ENCODE measurements at places on chromosomes 3 and 15. TPM values are rescaled to one million over a fixed set of nuclear protein-coding genes. Genes with fewer than 3 reads are reported as not detected.

GRCh38 chr15:101599091-101599490 is 53.1 kb downstream of the TM2D3 start:
- DNase-seq: no peak

Gene ALDH1L1
- total RNA-seq: not detected

DNA sequence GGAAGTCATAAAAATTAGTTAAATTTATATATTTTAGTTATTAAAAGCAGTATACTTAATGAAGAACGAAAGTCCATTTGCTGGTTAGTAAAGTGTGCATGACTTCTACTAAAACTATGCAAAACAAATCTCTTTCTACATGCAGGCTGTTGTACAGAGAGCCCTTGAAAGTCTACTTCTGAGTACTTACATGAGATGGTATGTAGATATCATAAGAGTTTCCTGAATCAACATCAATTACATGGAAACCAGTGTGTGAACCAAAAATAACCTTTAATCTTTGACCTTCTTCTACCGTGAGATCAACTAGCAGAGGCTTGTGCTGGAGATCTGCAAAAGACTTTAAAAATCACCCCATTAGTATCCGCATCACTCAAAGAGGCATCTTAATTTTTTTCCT is 42.1 kb upstream of the SLC2A2 start:
- DNase-seq: no peak

GRCh38 chr3:123618076-123618708 is 33.3 kb upstream of the HACD2 start:
- no peak for DNase-seq

DNA sequence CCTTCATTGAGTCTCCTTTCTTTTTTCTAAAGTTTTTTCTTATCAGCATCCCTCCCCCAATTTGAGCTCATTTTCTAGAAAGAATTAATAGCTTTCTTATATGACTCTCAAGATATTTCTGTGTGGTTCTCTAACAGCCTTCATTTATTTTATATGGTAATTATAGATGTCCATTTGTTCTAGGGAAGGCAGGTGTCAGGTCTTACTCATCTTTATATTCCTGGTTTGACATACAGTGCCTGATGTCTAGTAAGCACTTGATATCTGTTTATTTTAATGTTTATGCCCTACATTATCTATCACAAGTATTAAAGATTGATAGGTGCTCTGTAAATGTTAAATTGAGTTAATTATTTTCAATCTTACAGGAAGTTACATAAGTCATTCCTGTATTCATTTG is 426.7 kb upstream of the TPRG1 start:
- DNase-seq: no peak

GRCh38 chr3:151900884-151901643 is 27.6 kb downstream of the SUCNR1 start:
- DNase-seq: no peak

DNA sequence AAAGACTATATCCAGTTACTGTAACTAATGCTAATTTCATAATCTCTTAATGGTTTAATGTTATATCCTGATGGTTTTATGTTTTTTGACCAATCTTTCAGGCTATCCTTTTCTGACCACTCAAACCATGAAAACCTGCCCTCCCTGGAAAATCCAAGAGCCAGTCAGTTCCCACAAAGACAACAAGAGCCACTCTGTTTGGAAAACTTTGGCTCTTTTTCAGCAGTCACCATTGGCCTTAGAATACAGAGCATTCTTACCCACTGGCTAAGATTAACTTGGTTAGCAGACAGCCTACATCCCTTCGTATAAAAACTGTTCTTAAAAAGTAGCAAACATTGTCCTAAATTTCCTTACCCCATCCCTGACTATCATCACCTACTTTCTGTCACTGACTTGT is 32.9 kb downstream of the ALCAM start:
- DNase-seq: no peak

- no peak for DNase-seq
These were observed 482.6 kb downstream of the PLOD2 start for GRCh38 chr3:145678401-145678800.

Gene FBLN2
- 1.6 TPM for total RNA-seq

Gene ST8SIA2
- not detected for total RNA-seq

DNA sequence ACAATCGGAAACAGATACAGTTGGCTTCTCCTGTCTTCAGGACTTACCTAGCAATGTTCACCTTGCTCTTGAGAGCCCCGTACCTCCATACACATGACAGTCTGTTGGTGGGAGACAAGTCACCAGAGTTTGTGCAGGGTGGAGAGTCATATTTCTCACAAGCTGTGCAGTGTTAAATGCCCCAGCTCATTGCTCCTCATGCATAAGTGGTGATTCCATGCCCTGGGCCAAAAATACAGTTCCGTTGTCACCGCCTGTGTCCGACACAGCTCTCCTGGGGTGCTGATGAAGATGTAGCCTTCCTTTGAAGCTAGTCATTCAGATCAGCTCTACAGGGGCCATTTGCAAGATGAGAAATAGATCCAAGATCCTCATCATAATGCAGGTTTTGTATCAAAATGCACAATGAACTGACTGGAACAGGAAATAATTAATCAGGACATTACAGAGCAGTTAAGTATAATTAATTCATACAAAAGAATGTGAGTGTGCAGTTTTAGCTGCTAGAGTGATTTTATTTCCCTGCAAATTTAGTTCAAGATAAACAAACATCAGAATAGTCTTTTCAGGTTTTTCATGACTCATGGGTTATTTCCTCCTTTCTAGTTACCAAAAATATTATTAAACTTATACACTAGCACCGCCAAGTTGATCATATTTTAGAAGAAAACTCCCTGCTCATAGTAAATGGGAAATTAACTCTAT is 66.5 kb downstream of the CD47 start:
- DNase-seq: no peak

Gene ASB14
- total RNA-seq: not detected

DNA sequence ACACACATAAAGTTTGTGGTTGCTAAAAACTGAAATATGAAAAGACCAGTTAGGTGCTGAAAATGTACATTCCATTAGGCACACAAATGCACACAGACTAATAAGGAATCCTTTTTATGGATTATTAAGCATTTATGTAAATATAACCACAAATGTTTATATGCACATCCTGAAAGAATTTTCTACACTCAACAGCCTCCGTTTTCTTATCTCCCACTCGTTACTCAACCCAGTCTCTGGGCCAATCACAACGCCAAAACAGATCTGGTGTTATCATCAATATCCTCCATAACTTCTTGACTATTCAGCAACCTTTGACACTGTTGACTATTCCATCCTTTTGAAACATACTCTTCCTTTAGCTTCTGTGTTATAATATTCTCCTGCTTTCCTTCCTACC is 136.4 kb downstream of the ATP8B4 start:
- DNase-seq: no peak

- no peak for DNase-seq
These were observed 3.4 kb downstream of the PPM1M start for GRCh38 chr3:52248816-52249547.

DNA sequence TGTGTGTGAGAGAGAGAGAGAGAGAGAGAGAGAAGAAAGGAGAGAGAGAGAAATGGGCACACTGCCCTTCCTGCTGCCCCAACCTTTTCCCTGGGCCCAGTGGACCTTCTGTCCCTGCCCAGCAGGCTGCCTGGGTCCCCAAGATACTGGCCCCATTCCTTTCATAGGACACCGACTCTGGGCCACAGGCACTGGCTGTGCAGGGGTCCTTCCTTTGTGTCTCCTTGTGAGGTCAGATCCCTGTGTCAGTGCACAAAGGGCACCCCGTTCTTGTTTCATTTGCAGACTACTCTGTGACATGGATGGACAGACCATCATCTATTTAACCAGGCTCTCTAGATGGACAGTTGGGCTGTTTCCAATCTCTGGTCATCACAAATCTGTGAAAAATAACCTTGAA is 21.3 kb upstream of the KLF13 start:
- no peak for DNase-seq

- no peak for DNase-seq
These were observed 47.6 kb downstream of the SLMAP start for GRCh38 chr3:57803647-57804081.

Gene ABI3BP
- not detected for total RNA-seq

DNA sequence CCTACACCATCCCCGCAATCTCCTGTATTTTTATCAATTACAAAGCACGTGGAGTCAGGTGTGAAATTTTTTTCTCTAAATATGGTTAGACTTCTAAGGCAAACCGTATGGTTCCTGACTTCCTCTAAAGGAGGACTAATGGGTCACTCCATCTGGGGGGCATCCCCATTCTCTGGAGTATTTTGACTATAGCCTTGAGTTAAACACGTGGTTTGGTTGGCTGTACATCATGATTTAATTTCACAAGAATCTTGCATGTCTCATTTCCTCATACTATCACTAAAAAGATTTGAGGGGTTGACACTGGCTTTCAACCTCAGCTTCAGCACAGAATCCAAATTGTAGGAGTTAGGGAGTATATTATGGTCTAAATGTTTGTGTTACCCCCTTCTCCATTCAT is 25.3 kb upstream of the ZNF770 start:
- DNase-seq: no peak

Gene MYH15
- total RNA-seq: 0.02 TPM

DNA sequence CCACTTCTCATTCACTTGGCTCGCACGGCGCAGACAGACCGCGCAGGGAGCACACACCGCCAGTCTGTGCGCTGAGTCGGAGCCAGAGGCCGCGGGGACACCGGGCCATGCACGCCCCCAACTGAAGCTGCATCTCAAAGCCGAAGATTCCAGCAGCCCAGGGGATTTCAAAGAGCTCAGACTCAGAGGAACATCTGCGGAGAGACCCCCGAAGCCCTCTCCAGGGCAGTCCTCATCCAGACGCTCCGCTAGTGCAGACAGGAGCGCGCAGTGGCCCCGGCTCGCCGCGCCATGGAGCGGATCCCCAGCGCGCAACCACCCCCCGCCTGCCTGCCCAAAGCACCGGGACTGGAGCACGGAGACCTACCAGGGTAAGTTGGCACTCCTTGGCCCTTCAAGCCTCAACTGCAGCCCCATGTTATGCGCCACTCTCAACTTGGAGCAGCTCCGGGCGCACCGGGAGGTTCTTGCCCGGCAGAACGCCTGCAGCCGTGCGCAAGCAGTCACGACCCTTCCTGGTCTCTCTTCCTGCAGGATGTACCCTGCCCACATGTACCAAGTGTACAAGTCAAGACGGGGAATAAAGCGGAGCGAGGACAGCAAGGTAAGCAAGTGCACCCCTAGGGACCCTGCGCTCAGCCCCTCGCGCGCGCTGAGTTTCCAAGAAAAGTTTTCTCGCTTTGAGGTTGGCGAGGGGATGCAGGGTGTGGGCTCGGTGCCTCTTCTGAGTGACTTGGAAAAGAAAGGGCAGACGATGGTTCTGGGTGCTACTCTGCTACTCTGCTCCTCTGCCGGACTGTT is at the start of gene BHLHE40:
BHLHE40 (plus strand) TSS at position 10 of the 801 bp plus-strand sequence; CDS start at position 292, 282 bp downstream.
- peak; percentile 68 for DNase-seq

Gene MASP1
- not detected for total RNA-seq

GRCh38 chr3:104080088-104080626 is 1286.6 kb upstream of the ALCAM start:
- DNase-seq: no peak

Gene GRM2
- 0.58 TPM for total RNA-seq

Gene THRB
- total RNA-seq: 0.31 TPM

Gene TJP1
- total RNA-seq: 0.22 TPM

DNA sequence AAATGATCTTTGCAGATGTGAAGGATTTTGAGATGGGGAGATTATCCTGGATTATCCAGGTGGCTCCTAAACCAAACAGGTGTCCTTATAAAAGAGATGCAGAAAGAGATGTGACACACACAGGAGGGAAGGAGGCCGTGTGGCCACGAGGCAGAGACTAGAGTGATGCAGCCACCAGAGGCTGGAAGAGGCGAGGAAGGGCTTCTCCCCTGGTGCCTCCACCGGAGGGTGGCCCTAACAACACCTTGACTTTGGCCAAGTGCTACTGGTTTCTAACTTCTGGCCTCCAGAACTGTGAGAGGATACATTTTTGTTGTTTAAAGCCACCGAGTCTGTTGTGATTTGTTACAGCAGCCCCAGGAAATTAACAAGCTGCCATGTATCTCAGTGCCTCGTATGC is 127.1 kb downstream of the ASB7 start:
- no peak for DNase-seq

GRCh38 chr15:101502572-101503295 is 13.2 kb upstream of the PCSK6 start:
- no peak for DNase-seq

All from activated B cell treated with CpG ODN at 0.5 μM for 24 hours (primary cell).